Left forelimb (tissue), 1 donor: ENCODE measurements at places on chromosomes 11 and 22.

DNA sequence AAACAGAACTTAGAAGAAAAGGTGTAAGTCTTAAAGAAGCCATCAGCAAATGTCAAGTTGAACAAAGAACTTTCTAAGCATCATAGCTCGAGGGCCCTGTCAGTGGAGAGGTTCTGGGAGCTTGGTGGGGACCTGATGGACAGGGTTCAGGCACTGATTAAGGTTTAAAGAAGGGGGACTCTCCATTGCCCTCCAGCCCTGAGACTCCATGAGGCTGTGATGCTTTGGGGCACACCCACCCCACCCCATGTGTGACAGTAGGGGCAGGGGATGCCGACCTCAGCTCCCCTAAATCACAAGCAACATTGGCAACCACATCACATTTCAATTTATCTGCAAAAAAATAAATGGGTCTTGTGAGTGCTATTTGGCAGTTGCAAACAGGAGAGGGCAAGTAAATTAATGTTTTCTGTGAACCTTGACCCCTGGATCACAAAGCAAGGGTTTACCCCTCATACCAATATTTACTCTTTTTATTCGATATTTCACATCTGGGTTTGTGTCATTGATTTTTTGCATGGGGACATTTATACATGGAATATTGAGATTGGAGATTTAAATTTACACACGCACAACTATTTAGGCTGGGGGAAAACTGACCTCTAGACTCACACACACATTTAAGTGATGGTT, 37.1 kb upstream of the ANO1 start:
- no peak for DNase-seq

DNA sequence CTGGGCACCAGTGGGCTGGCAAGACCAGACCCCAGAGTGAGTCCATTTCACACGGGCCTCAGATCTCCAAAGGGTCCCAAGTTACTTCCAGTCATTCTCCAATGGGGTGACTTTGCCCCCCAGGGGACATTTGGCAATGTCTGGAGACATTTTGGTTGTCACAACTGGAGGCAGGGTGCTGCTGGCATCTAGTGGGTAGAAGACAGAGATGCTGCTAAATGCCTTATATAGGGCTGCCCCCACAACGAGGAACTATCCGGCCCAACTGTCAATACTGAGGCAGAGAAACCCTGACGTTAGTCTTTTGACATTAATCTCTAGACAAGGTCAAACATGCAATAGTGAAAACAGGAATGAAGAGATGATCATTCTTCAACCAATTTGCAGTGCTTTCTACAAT, 6.4 kb downstream of the RTN4RL2 start:
- no peak for DNase-seq

DNA sequence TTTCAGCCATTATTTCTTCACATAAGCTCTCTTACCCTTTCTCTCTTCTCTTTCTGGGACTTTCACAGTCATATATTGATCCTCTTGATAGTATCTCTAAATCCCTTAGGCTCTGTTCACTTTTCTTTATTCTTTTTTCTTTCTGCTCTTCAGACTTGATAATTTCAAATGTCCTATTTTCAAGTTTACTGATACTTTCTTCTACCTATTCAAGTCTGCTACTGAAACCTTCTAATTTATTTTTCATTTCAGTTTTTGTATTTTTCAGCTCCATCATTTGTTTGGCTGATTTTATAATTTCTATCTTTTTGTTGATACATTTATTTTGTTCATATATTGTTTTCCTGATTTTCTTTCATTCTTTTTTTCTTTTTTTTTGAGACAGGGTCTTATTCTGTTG, 79.1 kb downstream of the SNX19 start:
- DNase-seq, result no peak

DNA sequence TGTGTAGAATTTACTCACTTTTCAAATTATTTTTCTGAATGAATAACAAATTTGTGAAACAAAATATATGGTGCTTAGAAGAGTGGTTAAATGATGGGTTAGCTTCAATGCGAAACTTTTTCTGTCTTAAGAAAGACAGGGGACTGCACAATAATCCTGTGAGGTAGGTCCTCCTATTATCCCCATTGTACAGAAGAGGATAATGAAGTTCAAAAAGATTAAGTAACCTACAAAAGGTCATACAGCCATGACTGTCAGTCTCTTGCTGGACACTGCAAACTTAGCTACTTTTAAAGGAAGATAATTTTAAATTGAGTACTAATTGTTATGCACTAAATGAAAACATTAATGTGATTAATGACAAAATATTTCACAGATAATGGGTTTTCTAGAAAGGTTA, 5.0 kb downstream of the OOSP3 start:
- no peak for DNase-seq

- no peak for DNase-seq
These were observed 6.2 kb downstream of the SCGB1C1 start for GRCh38 chr11:199004-199581.

- no peak for DNase-seq
These were observed 24.0 kb upstream of the COMT start for GRCh38 chr22:19917389-19918138.

DNA sequence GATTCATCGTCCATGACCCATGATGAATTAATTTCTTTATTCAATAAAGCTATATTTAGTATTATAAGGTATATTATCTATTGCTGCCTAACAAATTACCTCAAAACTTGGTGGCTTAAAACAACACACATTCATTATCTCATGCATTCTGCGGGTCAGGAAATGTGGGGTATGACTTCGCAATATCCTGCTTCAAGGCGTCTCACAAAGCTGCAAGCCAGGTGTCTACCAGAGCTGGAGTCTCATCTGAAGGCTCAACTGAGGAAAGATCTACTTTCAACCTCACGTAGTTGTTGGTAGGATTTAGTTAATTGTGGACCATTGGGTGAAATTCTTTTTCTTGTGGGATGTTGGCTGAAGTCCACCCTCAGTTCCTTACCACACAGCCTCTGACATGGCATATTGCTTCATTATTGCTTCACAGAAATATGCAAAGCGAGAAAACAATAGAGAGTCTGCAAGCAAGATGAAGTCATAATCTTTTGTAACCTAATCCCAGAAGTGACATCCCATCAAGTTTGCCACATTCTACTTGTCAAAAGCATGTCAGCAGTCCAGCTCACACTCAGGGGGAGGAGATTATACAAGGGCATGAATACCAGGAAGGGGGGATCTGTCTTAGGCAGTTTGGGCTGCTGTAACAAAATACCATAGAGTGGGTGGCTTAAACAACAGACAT, 45.1 kb downstream of the KREMEN1 start:
- DNase-seq, result no peak

GRCh38 chr22:46764140-46764680, 1.8 kb downstream of the TBC1D22A start:
- no peak for DNase-seq

DNA sequence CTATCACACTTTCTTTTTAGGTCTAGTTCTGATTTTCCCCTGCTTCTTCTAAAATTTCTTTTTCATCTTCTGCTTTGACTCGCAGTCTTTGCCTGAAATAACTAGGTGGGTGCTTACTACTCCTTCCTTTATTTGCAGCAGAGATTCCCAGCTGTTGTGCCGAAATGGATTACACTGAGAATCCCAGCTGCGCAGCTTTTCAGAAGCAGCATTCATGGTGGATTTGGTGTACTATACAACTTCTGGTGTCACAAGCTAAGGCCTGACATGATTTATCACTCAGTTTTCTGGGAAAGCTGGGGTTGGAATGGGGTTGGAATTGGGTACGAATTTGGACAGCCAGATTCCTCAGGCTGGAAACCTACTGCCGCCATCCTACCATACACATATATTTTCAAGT, 6.0 kb upstream of the XKR3 start:
- DNase-seq, result peak; percentile 60

- no peak for DNase-seq
These were observed 62.5 kb upstream of the SORL1-AS1 start for GRCh38 chr11:121515335-121515671.

- no peak for DNase-seq
These were observed 21.6 kb downstream of the PDGFB start for GRCh38 chr22:39223091-39223710.

GRCh38 chr11:116696381-116696941, 76.3 kb downstream of the BUD13 start:
- no peak for DNase-seq

- no peak for DNase-seq
These were observed 21.1 kb upstream of the RAB1B start for GRCh38 chr11:66247295-66247694.

GRCh38 chr11:75031771-75032549, 43.2 kb downstream of the NEU3 start:
- no peak for DNase-seq

GRCh38 chr11:18392434-18393321, 1.7 kb upstream of the LDHA start:
- DNase-seq, result no peak

DNA sequence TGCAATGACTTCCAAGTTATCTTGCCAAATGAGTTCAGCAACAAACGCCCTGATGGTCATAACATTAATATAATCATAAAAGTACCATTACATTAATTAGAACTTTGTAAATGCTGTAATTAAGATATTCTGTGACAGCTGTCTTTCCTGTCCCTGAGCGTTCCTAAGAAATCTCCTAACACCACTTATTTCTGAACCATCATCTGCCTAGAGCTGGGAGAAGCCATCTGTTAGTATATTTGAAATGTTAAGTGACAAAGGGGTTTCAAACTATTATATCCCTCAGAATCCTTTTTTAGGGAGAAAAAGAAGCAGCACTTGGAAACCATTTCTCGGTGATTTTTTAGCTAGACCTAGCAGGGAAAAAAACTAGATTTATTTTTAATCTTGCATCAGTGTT, 657.5 kb downstream of the FAM181B start:
- DNase-seq, result no peak
